ENCODE measurements at places on chromosomes 2 and 18.

GRCh38 chr2:27494944-27495554, at the start of gene FNDC4:
Gene FNDC4, minus strand, starts transcription at chr2:27495200. Its CDS starts 521 bp downstream, at chr2:27494679.
- DNase-seq: peak; percentile 60

DNA sequence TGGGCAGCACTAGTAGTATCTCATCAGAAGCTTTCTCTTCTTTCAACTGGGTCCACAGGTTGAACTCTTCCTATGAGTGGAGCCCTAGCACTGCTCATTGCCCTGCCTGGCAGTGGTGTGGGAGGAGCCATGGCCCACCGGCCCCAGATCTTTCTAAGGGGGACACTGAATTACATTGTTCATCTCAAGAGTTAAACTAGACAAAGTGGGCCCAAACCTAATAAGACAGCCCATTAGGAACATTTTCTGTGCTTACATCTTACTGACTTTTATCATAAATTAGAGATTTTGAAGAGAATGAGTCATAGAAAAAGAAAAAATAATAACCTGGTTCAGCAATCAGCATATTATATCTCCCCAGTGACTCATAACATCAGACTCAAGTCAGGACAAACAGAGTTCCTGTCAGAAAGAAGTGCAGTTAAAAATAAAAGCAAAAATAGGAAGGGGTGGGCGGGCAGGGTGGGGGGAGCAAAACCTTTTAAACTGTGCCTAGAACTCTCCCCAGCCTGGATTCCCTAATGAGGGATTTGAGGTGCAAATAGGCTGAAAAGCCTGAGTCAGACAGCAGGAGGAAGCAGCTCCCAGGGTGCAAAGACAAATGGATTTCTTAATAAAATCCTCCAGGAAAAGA, 161.6 kb upstream of the TRIB2 start:
- DNase-seq: peak; percentile 62

DNA sequence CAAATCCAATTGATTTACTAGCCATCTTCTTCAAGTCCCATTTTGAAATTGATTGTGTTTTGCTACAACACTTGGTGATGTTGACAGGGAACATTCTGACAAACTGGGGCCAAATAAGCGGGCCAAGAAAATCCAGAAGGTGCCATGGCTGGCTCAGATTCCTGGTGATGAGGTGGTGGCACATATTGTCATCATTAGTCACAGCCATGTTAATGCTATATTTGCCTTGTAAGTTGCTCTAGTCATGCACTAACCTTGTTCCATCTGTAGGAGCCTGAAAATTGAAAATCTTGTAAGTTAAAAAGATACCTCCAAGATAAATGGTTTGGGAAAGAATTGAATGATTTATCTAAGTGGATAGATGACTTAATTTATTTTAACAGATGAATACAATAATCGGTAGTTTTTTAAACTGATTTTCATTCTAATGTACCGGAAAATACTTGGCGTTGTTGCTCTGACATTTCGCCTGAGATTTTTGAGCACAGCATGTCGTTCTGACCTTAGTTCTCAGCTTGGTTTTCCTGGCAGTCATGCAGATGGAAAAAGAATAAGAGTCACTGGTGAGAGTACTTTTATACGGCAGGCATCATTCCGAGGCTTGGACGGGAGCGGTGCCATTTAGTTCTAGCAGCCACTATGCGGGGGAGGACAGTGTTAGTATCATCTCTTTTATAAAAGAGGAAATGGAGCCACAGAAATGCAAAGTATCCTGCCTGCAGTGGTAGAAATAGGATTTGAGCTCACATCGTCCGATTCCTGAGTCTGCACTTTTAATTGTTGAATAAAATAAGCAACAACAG, 133.9 kb downstream of the ZNF532 start:
- no peak for DNase-seq

DNA sequence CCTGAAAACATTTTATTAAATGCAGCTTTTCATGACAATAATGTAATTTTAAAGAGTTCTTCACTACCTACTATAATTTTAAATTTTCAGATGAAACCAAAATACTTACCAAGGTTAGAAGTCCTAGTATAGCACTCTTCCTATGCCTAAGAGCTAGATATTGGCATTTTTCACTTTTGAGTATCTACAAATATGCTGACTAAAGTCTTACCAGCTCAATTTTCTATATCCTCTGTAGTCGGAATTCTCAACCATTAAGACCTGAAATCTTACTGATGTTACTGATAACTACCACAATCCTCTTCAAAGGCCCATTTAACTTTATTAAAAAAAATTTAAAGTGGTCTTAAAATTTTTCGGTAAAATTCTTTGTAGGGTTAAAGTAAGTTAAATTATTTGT, 32.0 kb downstream of the PREPL start:
- DNase-seq: no peak

- no peak for DNase-seq
Observed at GRCh38 chr2:165068487-165068757, 113.1 kb upstream of the SLC38A11 start.

- no peak for DNase-seq
Observed at GRCh38 chr2:199829628-199830027, 21.4 kb downstream of the FTCDNL1 start.

DNA sequence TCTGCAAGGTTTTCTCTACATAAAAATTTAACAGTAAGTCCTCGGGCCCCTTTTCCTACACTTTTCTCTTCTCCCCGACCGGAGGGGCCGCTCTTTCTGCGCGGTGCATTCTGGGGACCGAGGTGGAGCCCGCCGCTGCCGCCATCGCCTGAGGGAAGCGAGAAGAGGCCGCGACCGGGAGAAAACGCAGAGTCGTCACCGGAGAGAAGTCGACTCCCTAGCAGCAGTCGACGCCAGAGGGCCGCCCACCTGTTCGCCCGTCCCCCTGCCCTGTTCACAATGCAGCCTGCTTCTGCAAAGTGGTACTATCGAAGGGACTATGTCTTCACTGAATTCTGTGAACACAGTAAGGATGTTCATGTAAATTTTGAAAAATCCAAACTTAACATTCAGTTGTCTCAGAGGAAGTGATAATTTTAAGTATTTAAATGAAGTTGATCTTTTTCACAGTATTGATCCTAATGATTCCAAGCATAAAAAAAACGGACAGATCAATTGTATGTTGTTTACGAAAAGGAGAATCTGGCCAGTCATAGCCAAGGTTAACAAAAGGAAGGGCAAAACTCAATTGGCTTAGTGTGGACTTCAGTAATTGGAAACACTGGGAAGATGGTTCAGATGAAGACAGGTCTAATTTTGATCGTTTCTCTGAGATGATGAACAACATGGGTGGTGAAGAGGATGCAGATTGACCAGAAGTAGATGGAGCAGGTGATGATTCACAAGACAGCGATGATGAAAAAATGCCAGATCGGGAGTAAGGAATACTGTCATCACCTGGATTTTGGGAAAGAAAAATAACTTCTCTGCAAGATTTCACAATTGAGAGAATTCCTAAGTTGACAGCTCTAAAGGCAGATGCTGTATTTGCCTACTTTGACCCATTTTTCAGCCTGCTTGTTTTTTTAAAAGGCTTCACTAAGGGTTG, 55.8 kb downstream of the ASXL2 start:
- peak; percentile 70 for DNase-seq

GRCh38 chr2:126797622-126798275, 100.9 kb upstream of the TEX51 start:
- DNase-seq: no peak

DNA sequence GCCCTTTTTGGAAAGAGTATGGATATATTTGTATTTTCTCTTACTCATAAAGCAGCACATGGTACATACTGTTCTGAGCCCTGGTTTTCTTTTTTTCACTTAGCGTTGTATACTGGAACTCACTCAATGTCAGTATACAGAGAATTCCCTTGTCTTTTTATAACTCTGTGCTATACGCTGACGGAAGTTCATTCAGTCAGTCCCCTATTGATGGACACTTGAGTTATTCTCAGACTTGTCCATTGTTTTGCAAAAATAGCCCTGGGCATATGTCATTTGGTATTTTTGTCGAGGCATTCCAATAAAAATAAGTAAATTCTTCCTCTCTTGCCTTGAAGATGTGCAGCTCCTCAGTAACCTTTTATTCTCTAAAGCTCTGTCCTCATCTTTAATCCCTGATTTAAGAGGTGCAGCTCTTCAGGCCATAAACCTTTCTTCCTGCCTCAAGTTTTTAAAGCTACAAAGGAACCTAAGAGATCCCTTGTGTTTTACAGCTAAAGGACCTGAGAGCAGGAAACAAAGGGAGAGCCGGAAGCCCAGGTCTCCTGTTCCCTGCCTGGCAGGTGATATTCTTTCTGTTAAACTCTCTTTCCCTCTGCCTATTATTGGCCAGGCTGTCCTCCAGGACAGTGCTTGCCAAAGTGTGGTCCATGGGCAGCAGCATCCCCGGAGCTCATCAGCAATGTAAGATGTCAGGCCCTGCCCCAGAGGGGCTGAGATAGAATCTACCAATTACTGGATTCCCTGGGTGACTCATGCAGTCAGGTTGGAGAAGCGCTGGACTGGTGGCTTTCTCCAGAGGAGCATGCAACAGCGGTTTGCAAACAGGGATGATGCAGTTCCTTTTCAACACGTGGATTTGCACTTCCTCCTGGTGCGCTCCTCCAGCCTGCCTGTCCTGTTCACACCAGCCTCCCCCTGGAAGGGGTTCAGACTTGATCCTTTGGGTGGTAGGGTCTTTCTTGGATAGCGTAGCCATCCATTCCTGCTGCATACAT, 158.0 kb downstream of the NEDD4L start:
- DNase-seq: no peak

DNA sequence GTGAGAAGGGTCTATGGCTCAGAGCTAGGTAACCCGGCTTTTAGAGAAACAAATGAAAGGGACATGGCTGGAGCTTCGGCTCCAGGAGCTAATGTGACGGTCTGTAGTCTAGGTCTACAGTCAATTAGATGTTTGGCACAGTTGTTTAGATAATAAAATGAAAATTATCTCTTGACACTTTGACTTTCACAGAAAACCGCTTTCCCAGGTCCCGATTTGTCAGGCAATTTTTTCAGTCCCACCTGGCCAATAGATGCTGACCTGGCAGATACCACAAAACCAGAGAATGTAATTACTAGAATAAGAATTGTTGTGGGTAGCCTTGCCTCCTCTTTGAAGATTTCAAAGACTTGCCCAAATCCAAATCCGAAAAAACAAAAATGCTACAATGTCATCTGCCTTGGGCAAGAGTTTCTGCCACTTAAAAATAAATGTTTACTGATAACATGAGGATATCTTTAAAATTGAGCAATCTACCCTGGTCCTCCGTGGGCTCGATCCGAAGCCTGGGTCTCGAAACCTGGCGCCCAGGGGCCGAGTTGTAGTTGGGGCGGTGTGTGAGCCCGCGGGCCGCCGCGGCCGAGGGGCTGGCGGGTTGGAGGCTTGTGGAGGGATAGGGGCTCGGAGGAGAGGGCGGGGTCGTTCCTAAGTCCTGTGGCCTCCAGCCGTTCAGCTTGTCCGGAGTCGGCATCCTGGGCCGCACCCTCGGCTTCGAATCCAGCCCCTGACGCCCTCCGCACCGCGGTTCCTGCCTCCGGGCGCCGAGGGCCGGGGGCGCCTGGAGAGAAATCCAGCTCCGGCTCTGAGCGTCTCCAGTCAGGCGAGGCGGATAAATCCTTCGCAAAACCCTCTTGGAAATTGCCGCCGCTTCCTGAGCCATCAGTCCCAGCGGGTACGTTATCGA, 2.3 kb downstream of the EMX1 start:
- DNase-seq: peak; percentile 88

DNA sequence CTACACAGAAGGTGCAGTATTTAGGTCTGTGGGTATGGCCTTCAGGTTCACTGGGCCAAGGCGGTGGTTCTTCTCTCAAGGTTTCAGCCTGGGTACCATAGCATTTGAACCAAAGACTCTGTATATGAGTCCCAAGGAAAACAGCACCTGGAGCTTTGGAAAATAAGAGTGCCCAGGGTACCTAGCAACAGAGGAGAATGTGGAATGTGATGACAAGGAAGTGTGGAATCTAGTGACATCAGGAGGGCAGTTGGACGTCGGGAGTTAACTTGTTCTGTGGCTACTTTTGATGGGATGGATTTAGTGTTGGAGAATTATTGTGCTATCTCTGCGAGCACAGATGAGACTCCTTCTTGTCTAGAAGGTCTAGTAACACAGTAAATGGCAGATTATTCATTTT, 201.2 kb downstream of the NOL4 start:
- DNase-seq: no peak

DNA sequence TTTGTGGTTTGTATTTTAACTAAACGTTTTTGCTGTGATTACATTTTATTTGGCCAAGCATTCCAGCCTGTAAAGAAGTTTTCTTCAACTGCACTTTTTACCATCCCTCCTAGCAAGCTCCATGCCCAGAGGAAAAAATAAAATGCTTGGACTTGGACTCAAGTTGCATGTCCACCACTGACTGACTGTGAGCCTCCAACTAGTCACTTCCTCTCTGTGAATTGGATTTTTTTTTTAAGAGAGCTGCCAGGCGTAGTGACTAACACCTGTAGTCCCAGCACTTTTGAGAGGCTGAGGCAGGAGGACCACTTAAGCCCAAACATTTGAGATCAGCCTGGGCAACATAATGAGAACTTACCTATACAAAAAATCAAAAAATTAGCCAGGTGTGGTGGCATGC, 1185.2 kb upstream of the PIK3C3 start:
- no peak for DNase-seq

- no peak for DNase-seq
Observed at GRCh38 chr18:48138660-48139430, 208.4 kb upstream of the SMAD2 start.

DNA sequence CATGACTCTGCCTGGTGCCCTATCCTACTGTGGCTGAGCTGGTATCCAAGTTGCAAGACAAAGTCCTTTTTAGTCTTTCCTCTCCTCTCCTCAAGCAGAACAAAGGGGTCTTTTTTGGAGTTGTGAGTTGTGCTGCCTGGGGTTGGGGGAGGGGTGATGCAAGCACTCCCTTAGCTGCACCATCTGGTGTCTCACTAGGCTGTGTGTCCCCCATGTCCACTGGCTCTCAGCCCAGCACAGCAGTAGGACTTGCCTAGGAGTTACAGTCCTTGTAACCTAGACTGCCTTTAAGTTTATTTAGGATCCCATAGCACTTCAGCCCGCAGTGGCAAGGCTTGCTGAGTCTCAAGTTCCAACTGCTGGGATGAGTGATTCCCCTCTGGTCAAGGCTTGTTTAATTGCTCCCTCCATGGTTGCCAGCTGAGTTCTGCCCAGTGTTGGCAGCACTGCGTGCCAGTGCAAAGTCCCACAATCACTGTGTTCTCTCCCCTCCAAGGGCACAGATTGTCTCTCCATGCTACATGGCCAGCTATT, 13.2 kb upstream of the ILKAP start:
- DNase-seq: peak; percentile 16

DNA sequence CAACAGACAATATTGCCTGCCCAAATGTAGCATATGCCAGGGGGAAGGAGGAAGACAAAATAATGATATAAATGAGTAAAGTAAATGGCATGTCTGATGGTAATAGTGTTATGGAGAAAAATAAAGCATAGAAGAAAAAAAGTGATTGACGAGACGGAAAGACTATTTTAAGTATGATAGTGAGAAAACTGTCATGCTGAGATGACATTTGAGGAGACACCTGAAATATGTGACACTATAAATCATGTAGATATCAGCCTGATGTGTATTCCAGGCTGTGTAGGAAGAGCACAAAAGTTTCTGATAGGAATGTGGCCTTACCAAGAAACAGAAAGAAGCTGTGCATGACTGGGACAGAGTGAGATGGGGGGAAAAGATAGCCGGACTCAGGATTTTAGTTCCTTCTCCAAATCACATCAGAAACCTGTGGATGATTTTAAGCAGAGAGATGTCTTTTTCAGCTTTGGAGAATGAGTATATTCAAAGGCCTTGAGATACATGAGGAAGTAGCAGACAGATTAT, 387.3 kb upstream of the SYT4 start:
- no peak for DNase-seq
